Thoracic aorta (tissue), 2 donors: ENCODE measurements at places on chromosomes 1 and 21. TPM values are rescaled to one million over a fixed set of nuclear protein-coding genes. Genes with fewer than 3 reads are reported as not detected.

DNA sequence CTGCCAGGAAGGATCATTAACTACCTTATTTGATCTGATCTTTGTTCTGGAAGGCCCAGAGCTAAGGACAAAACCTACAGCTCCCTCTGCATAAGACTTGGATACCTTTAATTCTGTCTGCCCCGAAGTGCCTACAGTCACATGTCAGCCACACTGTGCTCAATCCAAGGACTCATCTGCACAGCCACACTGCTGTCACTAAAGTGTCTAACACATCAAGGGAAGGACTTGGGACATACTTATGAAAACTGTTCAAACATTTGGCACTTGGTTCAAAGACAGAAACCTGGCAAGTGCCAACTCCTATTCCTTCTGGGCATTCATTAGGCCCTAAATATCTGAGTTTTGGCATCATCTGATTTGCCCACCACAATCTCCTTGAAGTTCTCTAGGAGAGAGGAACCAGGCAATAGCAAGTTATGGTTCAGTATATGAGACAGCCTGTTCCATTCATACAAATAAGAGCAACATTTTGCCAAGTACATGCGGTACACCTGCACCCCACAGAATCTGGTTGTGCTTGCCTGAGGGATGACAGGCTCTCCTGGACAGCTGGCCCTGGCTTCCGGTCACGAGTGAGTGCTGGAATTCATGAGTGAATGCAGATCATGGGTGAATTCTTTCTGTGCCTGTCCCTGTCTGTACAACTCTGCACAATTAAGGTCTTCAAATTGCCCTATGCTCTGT, 105.9 kb downstream of the KCNK1 start:
- no peaks in the 10 kb centered on the region for H3K36me3 ChIP-seq
- H3K27me3 ChIP-seq: no peaks in the 10 kb centered on the region
- H3K27ac ChIP-seq: no peak overlapping the region
- no peaks in the 10 kb centered on the region for H3K4me1 ChIP-seq

DNA sequence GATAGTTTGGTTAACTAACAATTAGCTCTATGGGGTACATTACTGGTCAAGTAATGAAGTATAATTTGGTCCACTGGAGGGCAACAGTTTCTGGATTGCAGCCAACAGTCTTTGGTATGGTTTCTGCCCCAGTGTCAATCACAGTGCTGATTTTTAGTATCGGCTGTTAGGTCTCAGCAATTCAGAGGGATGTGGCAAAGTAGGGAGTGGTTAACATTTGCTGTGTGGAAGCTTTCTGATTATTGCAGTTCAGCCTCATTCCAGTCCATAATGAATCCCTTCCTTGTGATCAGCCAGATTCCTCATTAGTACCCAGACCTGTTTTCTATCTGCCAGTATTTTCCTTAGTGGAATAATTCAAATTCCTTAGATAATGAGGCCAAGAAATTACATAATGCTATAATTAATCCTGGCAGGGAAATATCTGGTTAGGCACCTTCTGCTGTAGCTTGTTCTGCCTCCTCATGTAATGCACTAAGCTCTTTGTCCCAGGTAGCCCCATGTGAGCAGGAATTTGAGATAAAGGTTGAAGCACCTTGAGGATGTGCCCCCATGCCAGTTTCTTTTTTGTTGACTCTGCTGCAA, 14.0 kb downstream of the F3 start:
- H3K27me3 ChIP-seq: no peaks in the 10 kb centered on the region
- H3K36me3 ChIP-seq: no peaks in the 10 kb centered on the region
- peaks cover 7% of the 10 kb centered on the region for H3K4me1 ChIP-seq
- no peak overlapping the region for H3K4me3 ChIP-seq
- H3K27ac ChIP-seq: no peak overlapping the region

Gene SNRNP40
- 26.5 TPM for total RNA-seq

DNA sequence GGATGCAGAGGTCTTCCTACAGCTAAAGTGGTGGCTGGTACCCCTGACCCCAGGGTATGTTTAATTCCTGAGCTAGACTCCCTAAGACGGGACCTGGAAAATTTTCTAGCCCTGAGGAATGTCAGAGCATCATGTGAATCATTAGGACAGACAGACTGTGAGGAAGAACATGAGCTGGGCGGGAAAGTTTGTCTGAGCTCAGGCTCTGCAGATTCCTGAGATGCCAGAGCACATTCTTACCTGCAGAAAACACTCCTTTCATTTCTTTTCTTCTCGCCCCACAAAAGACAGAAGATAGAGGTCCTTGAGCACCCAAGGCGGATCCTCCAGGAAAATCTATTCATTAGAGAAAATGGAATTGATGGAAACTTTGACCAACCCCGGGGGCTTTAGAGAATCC, 6.5 kb downstream of the CAPN2 start:
- H3K4me1 ChIP-seq: peaks cover 40% of the 10 kb centered on the region
- H3K4me3 ChIP-seq: no peak overlapping the region
- no peak for DNase-seq
- peaks cover 27% of the 10 kb centered on the region for H3K36me3 ChIP-seq

DNA sequence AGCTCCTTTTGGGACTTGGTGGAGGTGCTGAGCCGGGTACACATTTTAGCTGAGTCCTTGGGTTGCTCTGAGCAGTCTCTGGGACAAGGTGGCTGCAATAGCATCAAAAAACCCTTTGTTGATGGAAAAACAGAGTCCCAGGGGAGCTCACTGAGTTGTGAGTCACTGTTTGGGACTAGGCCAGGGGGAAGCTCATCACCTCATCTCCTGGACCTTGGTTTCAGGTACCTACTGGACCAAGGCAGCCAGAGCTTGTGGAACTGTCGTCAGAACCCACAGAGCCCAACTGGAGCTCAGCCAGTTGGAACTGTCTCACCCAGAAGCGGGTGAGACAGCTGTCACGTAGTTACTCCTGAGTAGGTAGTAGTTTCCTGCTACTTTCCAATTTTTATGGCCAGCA, 146.7 kb downstream of the HLX start:
- DNase-seq: no peak
- H3K27ac ChIP-seq: no peak overlapping the region
- no peaks in the 10 kb centered on the region for H3K27me3 ChIP-seq
- no peaks in the 10 kb centered on the region for H3K36me3 ChIP-seq

DNA sequence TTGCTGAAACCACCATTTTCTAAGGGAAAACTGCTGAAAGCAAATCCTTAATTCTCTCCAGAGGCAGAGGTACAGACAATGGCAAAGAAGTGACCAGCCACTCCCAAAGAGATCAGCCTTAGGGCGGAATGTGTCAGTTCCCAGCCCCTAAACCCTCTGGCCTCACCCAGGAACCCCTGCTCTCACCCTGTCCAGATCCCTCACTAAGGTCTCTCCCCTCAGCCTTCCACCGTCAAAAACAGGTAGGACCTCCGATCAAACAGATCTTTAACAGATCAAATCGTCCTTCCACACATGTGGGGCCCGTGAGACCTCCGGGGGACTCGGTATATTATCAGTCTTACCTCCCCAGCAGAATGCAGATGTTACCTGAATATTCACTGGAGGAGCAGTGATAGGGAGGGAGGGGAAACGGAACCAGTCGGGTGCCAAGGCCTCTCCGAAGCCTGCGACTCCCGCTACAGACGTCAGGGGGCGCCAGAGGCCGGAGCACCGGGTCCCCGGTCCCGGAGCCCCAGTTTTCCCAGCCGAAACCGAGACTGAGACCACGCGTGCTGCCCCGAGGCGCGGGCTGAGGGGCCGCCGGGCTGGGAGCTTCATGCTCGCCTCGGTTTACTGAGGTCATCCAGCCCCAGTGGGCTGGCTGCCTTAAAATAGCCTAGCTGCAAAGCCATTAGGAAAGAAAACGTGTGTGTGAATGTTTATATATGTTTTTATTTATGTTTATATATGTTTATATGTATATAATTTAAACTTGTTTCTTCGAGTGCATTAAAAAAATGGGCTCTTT, 23.6 kb downstream of the GPA33 start:
- no peaks in the 10 kb centered on the region for H3K27me3 ChIP-seq
- peak overlapping the region; percentile 55 for H3K4me3 ChIP-seq
- DNase-seq: peak; percentile 21
- H3K27ac ChIP-seq: no peak overlapping the region

GRCh38 chr1:234925440-234926263, 203.0 kb downstream of the TOMM20 start:
- H3K27me3 ChIP-seq: no peaks in the 10 kb centered on the region
- DNase-seq: no peak
- H3K36me3 ChIP-seq: no peaks in the 10 kb centered on the region
- H3K27ac ChIP-seq: peak overlapping the region; percentile 69
- peak overlapping the region; percentile 18 for H3K4me3 ChIP-seq
- H3K4me1 ChIP-seq: peaks cover 14% of the 10 kb centered on the region

DNA sequence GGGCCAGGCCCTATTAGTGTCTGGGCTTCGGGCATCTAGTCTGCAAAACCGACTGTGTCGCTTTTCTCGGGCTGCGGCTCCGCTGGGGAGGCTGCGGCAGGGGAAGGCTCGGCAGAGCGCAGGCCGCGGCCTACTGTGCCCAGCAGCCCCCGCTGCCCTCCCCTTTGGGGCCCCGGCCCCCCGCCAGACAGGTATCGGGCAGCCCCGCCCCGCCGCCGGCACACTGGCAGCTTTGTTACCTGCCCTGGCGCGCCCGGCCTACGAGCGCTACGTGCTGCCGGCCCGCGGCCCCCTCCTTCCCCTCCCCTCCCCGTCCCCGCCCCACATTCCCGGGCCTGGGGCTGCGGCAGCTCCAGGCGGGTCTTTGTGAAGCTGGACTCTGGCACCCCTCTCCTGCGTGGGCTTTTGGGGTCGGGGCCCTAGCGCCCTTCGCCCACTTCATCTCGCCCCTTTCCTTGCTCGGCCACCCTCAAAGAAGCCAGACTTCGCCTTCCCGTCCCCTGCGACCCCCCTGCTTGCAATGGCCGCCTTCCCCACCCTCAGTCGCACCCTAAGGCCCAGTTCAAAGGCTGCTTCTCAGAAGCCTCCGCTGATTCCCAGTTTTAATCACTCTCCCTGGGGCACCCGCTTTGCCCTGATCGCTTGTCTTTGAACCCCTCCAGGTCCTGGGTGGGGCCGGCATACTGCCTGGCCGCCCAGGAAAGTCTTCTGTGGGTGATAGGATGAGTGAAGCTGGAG, 48.9 kb upstream of the SLC2A1 start:
- no peaks in the 10 kb centered on the region for H3K36me3 ChIP-seq
- no peak overlapping the region for H3K4me3 ChIP-seq
- no peak overlapping the region for H3K27ac ChIP-seq

Gene DMRTA2
- 0.28 TPM for total RNA-seq

Gene RIMKLA
- total RNA-seq: under 0.01 TPM

DNA sequence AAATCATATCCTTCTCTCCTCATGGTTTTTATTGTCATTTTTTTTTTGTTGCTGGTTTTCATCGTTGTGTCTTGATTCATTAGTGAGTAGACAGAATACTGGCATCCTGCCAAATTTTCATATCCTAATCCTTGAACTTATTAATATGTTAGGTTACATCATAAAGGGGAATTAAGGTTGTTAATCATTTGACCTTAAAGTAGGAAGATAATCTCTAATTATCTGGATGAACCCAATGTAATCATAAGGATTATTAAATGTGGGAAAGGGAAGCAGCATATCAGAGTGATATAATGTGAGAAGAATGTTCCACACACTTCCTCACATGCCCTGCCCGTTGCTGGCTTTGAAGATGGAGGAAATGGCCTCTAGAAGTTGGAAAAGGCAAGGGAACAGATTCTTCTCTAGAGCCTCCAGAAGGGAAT, 299.7 kb downstream of the HMCN1 start:
- H3K27me3 ChIP-seq: no peaks in the 10 kb centered on the region
- peaks cover 16% of the 10 kb centered on the region for H3K4me1 ChIP-seq
- no peaks in the 10 kb centered on the region for H3K36me3 ChIP-seq
- no peak for DNase-seq

Gene TNFRSF14
- total RNA-seq: 55.6 TPM

- H3K27ac ChIP-seq: no peak overlapping the region
- no peak overlapping the region for H3K4me3 ChIP-seq
- H3K27me3 ChIP-seq: no peaks in the 10 kb centered on the region
- DNase-seq: no peak
- peaks cover 38% of the 10 kb centered on the region for H3K4me1 ChIP-seq
Measured at GRCh38 chr1:182169203-182169602, 107.7 kb upstream of the ZNF648 start.

Gene ATP6V1G3
- total RNA-seq: not detected

- H3K27me3 ChIP-seq: no peaks in the 10 kb centered on the region
- DNase-seq: no peak
- peak overlapping the region; percentile 54 for H3K4me3 ChIP-seq
- H3K27ac ChIP-seq: peak overlapping the region; percentile 23
- H3K4me1 ChIP-seq: peaks cover 3% of the 10 kb centered on the region
Measured at GRCh38 chr1:235093696-235094592, 34.7 kb downstream of the TOMM20 start.

- H3K4me3 ChIP-seq: no peak overlapping the region
- no peak for DNase-seq
- H3K36me3 ChIP-seq: no peaks in the 10 kb centered on the region
- H3K27ac ChIP-seq: no peak overlapping the region
- no peaks in the 10 kb centered on the region for H3K4me1 ChIP-seq
- H3K27me3 ChIP-seq: no peaks in the 10 kb centered on the region
Measured at GRCh38 chr1:37734629-37735591, 30.0 kb downstream of the EPHA10 start.

DNA sequence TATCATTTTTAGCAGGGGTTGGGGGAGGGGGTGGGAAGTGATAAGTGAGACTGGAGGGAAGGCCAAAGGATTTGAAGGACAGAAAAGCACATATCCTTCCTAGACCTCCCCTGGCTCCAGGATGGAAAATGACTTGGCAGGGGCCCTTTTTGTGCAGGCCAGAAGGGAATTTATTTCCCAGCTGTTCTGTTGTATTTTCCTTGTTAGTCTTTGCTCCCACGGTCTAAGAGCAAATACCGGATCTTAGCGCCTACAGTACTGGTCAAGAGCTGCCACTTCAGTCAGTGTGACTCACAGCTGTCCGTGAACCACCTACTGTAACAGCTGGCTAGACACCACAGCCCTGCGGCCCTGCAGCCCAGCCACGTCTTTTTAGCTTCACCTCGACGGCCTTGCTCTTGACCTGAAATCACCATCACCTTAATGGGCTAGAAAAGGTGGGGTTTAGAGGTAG, 51.0 kb upstream of the ERRFI1 start:
- peak overlapping the region; percentile 81 for H3K27ac ChIP-seq
- H3K36me3 ChIP-seq: no peaks in the 10 kb centered on the region
- H3K27me3 ChIP-seq: no peaks in the 10 kb centered on the region
- H3K4me1 ChIP-seq: peaks cover 28% of the 10 kb centered on the region
